ENCODE measurements at places on chromosomes 2 and 18.

GRCh38 chr2:45390861-45391260 lies 220.2 kb downstream of the SRBD1 start:
- no peak for DNase-seq

DNA sequence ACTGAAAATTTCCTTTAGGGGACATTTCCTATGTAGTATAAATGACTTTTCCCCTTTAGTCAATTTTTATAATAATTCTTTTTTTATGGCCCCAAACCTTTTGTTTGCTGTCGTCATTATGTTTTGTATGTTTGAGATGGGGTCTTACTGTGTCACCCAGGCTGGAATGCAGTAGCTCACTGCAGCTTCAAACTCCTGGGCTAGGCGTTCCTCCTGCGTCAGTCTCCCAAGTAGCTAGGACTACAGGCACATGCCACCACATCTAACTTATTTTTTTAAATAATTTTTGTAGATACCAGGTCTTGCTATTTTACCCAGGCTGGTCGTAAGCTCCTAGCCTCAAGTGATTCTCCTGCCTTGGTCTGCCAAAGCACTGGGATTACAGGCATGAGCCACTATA lies 30.8 kb upstream of the GALM start:
- DNase-seq: no peak

- no peak for DNase-seq
These were observed 59.5 kb downstream of the LRRTM1 start for GRCh38 chr2:80244905-80245584.

DNA sequence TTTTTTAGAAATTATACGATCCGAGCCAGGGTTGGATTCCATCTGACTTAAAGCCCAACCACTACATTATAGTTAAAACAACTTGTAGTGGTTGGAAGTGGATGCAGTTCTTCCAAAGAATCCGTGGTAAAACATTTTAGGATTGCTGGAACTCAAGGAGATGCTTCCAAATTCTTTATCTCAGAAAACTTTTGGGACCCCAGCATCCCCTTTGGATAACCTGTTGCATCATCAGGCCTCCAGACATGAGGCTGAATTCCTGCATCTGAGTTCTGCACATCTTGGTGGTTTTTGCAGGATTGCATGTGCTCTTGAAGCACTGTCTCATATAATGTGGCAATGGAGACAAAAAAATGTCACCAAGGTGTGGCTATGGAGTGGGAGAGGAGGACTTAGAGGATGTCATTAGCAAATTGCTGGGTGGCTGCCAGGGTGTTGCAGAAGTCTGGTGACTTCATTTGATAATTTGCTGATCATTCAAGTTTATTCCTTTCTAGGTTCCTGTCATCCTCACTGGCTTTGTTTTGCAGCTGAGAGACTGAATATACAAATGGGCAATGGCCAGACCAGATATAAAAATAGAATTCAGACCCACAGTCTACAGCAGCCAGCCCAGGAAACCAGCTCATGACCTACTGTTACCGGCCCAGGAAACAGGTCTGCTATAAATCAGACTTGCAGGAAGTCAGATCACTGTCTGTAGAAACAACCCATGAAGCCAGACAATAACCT lies 207.7 kb downstream of the BCL2 start:
- no peak for DNase-seq

GRCh38 chr2:216142540-216142939 lies 33.4 kb downstream of the XRCC5 start:
- no peak for DNase-seq

GRCh38 chr2:137857881-137858280 lies 106.4 kb upstream of the HNMT start:
- no peak for DNase-seq

DNA sequence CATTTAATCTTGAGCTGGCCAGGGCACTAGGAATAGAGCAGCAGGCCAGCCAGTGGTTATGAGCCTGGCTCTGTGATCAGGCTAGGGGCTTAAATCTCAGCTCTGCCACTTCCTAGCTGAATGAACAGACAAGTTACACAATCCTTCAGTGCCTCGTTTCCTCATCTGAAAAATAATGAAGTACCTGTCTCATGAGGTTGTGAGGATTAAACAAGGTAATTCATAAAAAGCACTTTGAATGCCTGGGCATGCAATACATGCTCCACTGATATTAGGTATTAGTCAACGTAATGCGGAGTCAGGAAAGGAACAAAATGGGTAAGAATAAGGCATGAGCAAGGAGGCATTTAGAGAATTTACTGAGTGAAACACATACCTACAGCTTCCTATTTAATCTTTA lies 100.2 kb downstream of the CCBE1 start:
- DNase-seq: no peak

DNA sequence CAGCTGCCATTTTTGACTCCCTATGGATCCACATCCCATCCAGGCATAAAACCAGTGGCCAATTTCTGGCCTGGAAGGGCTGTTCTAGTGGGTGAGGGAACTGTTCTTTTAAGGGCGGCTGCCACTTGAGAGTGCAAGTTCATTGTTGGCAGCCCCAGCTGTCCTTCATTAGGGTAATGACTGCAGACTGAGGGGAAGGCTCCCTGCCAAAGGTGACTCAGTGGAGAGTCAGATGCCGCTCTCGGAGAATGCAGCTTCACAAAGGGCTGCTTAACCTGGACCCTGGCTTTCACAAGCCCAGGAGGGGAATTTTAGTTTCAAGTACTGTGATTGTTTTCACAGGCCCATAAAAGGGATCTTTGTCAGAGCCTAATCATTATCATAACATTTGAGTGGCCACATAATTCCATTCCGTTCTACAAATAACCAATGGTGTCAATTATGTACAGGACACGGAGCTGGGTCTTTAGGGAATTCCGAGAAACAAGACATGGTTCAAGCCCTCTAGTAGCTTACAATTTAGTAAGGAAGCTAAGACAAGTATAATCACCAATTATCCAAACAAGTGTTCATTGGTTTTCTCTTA lies 235.7 kb downstream of the CDCA7 start:
- peak; percentile 98 for DNase-seq

DNA sequence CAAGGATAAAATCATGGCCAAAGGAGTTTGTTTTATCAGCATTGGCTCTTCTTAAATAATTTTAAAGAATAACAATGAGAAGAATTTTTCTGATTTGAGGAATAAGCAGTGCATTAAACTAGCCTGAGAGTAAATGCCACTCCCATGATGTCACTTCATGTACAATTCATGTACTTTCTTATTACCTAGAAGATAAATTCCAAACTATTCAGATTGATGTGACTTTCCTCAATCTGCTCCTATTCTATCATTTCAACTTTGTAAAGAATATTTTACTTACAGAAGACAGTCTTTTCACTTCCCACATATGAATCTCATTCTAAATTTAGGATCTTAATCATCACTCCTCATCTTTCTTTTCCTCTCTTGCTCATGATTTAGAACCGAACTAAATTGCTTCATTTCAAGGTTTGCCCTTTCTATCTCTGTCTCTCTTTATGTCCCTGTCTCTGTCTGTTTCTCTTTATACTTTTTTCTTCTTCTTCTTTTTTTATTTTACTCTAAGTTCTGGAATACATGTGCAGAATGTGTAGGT lies 1142.0 kb upstream of the PIK3C3 start:
- DNase-seq: no peak

DNA sequence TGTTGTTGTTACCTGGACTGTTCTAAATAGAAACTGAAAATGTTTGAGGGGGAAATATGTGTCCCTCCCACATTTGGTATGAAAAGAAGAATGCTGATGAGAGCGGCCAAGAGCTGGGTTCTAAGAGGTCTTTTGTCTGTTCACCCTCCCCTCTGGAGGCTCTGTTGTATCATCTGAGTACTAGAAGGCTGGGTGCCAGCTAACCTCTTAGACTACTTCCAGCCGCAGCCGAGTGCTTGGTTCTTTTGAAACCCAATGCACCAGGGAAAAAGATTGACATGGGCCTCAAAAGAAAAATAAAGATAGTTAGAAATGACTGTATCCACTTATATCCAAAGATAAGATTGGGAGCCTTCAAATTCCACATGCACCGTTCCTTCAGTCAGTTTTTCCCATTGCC lies 255.9 kb downstream of the TXNL1 start:
- DNase-seq: no peak

All from NCI-H2227 treated with DMSO at 0.1 percent for 48 hours (cell line).